Ascending aorta (tissue), 2 donors: ENCODE measurements at places on chromosomes 4 and X.

- no peak for DNase-seq
Observed at GRCh38 chr4:169485791-169486742, 126.3 kb downstream of the NEK1 start.

GRCh38 chr4:153034681-153035080, 98.6 kb downstream of the FHDC1 start:
- DNase-seq: no peak

GRCh38 chrX:39559229-39559628, 538.5 kb downstream of the BCOR start:
- DNase-seq: no peak

DNA sequence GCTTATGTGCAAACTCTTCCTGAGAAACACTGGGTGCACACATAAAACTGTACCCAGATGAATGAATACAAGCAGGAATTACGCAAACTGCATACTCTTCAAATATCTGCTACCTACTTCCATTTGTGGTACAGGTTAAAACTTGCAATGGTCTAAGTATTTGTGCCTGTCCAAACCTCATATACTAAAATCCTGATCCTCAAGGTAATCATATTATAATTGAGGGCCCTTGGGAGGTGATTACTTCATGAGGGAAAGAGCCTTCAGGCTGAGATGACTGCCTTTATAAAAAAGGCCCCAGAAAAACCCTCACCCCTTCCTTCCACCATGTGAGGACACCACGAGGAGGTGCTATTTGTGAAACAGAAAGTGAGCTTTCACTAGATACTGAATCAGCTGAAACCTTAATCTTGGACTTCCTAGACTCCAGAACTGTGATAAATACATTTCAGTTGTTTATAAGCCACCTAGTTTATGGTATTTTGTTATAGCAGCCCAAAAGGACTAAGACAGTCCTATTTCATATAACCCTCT, 1977.2 kb downstream of the PCDH7 start:
- no peak for DNase-seq

DNA sequence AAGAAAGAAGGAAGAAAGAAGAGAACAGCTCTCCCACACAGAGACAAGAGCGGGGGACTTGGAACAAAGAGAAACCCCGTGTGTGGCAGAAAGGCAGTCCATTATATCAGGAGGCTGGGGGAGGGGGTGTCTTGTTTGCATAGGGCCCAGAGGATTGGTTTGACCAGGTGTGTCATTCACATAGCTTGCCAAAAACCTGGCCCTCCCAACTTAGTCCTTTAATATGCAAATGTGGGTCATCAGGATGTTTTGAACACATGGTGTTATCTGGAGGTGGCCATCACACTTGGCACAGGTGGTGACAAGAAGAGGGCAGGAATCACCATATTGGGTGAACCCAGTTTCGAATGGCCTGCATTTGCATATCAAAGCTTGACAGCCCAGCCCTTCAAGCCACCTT, 111.7 kb downstream of the LINC00632 start:
- DNase-seq: no peak

DNA sequence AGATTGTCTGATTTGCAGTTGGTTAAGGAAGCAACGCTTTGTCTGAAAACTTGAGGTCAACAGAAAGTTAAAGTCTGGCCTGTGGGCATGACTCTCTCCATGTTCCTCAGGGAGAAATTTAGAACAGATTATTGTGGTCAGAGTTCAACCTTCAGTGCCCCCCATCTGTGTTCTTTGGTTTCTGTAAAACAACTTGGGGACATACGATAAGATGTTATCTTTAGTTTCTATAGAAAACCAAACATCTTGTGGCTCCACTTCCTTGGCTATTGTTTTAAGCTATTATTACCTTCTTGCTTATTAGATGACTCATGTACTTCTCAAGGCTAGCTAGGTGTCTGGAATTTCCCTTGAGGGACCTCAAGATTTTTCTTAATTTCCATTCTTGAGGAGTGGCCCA, 507.7 kb downstream of the PDHA2 start:
- DNase-seq: no peak

DNA sequence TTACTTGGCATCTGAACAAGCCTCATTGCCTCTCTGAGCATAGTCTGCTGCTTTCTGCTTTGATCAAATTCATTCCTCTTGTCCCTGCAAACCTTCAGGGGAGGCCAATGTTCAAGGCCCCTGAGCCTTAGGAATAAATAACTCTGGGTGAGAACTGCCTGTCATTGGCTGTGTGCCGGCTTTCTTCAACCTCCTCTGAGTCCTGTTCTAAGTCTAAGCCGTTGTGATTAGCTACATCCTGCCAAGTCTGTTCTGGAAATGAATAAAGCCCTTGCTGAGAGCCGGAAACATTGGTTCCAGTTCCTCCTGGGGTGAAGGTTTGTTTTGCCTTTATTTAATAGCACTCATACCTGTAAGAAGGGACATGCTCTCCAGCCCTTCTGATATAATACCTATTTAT, 13.8 kb downstream of the RNF4 start:
- no peak for DNase-seq

- DNase-seq: no peak
Observed at GRCh38 chr4:37892641-37893040, 1.8 kb downstream of the TBC1D1 start.
